ENCODE measurements at places on chromosomes 2 and 18.

DNA sequence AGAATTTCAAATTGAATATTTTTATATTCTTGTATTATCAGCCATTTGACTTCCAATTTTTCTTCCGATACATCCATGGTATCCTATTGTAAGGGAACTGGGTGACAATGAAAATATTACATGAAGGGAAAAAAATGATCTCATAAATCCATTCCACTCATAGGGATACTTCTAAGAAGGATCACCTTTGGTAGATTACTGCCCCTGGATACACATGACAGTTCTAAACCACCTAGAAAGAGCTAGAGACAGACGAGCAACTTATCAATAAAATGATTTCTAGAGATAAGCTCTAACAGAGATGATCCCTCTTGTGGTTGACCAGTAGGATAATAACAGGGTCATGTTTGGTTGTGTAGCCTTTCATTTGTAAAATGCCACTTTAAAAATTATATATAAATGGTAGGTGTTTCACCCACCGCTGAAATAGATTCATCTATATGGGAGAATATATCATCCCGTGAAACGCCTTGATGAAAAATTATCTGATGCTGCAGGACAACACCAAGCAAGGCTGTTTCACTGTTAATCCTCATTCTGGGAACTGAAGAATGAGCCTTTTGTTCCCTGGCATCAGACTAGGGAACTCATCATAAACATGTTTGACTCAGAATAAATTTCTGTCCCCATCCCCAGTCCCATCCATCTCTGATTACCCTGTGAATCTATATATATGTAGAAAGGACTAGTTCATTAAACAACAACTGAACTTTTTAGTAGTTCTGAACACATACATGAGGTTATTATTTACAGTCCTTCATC is 180.0 kb downstream of the TCF4 start:
- DNase-seq = no peak

- DNase-seq = no peak
Measured at GRCh38 chr2:183390109-183390508, 265.9 kb downstream of the NUP35 start.

DNA sequence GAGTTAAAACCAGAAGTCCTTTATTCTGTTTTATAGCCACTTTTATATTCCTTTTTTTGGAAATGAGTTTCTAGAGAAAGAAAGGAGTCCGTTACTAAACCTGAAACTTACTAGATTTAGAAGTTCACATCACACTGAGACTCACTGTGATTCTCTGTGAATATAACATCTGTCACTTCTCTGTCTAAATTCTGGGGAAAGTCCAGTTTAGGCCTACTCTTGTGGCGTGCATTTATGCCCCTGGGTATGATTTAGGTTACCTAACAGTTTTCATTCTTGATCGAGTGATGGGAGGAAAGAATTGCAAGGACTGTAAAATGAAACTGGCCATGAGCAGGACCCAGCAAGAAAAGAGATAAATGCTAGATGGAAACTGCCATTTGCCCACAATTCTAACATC is 449.6 kb downstream of the SPAG16 start:
- no peak for DNase-seq

- DNase-seq = no peak
Measured at GRCh38 chr2:188475945-188476344, 184.3 kb downstream of the GULP1 start.

DNA sequence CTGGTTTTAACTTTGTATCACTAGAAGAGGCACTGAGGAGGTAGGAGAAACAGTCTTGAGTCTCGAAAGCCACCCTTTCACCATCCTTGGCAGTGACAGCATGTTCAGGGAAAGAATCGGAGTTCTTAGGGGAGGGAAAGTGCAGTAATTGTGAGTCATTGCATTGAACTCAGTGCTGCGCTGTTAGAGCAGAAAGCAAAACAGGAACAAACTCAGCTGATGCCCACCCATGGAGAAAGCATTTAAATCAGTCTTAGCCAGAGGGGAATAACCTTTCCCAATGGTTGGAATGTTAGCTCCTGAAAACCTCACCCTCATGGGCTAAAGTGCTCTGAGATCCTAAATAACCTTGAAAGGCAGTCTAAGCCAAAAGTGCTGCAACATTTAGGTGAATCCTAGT is 845.6 kb upstream of the CNTNAP5 start:
- no peak for DNase-seq

- peak; percentile 18 for DNase-seq
Measured at GRCh38 chr18:23689616-23690504, 607 bp downstream of the LAMA3 start.

GRCh38 chr2:130819226-130819607 is 17.5 kb upstream of the ARHGEF4 start:
- no peak for DNase-seq
